ENCODE measurements at places on chromosomes 7 and 10.

GRCh38 chr10:8229153-8229552 is 174.7 kb downstream of the GATA3 start:
- DNase-seq = no peak

DNA sequence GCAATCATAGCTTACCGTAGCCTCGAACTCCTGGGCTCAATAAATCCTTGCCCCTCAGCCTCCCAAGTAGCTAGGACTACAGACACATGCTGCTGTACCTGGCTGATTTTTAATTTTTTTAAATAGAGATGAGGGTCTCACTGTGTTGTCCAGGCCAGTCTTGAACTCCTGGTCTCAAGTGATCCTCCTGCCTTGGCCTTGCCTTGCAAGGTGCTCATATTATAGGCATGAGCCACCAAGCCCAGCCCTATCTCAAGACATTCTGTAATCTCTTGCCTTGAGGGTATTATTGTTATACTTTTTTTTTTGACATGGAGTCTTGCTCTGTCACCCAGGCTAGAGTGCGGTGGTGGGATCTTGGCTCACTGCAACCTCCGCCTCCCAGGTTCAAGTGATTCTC is 86.6 kb downstream of the PHTF2 start:
- no peak for DNase-seq

DNA sequence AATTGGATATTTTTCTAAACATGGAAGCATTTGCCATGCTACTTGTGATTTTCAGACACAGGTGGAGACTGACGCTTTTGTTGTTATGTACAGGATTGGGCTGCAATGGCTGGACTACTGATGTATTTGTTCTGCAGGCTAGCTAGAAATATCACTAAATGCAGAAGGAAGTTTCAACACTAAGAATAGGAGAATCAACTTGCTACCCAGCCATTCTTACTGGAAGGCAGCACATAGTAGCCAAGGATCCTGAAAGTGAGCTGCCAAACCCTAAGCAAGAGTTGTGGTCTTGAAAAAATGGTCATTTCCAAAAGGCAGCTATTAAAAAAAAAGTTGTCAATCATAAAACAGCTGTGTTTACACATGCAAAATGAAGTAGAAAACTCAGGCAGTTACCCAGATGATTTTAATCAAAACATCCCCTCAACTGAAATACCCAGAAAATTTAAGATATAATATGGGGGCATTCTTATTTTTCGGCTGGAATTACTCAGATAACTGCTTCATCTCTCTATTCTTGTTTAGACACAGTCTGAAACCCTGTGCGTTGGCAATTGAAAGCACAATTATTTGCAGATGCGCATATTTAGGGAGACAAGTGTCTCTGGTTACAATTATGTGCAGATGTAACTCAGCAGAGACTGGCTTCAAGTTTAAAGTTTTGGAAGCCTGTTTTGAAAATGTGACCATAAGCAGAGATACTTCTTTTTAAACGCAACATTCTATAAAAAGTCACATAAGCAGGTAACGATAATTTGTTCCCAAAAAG is 31.2 kb downstream of the GFRA1 start:
- no peak for DNase-seq

GRCh38 chr10:110401401-110402076 is 96.2 kb upstream of the DUSP5 start:
- no peak for DNase-seq

DNA sequence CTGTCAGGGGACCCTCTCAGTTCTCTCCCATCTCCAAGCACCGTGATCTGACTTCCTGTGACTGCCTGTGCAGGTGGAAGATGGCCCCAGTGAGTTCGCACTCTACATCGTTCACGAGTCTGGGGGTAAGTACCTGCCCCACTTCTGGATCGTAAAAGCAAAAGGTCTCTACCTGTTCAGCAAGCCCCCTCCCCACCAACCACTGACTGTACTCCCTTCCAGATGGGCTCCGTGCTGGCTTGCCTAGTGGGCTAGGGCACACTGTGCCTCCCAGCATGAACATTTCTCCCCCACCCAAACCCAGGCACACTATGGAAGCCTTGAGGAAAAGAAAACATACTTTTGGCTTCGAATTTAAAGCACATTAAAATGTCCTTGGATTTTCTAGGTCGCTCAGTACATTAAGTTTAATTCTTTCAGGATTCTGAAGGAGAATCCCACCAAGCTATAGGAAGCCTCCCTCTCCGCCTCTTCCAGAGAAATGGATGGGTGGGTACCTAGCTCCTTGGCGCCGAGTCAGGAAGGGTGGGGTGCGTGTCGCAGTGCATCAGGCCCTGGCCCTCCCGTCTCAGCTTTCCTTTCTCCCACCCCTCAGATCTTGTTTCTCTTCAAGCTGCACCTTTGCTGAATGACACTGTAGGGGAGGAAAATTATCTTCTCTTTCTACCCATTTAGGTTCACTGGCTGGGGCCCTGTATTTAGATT is 11.0 kb upstream of the ZNF22 start:
- no peak for DNase-seq

DNA sequence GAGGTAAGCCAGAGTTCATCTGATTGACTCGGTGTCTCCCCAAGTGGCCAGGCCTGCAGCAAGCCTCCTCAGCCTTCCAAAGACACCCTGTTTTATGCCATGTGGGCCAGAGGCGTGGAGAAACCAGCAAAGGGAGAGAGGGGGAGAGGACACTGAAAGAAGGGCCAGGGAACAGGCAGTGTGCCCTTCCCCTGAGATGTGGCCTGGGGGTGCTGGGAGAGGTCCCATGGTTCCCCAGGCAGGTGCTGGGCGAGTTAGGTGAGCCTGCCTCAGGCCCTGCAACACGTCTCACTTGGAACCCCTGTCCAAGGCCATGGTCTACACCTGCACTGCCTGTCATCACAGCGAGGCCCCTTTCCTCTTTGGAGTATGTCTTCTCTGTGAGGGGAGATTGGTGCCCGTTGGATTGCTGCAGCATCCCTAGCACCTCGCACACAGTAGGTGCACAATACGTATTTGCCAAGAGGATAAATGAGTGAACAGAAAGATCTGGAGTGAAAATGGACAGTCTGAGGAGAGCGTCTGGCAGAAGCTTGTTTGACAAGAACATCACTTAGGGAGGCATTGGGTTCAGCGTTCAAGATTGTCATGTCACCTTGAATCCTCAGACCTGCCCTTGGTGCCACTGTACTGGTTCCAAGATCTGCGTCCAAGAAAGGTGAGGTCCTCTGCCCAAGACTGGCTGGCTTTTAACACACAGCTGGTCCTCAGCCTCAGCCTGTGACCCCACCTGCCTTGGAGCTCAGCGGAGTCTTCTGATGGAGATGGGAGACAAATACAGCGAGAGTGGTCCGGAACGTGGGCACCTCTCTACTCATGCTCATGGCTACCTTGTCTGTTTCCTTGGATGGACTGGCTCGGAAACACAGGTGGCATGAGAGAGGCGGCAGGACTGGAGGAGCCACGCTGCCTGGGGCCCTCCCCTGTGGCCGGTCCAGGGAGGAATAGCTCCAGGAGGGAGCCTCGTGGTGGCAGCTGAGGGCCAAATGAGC is 39.8 kb upstream of the NUB1 start:
- DNase-seq = no peak

DNA sequence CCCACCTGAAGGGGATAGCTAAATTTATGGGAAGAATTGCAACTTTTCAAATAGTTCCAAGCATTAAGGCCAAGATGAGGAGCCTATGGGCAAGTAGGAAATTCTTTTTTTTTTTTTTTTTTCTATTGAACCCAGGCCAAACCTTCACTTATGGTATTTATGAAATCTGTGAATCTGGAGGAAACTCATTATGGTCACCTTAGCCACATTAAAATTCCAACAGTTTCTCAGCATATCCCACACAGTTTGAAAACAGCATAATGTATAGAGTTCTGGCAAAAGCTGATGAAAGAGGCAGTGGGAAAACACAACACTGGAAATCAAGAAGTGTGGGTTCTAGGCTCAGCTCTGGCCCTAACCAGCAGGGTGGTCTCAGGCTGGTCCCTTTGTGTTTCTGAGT is 236.9 kb downstream of the PTEN start:
- no peak for DNase-seq

GRCh38 chr10:13308096-13308495 is 8.2 kb upstream of the PHYH start:
- DNase-seq = no peak

- DNase-seq = no peak
Measured at GRCh38 chr10:88982366-88982765, 8.2 kb upstream of the FAS start.

DNA sequence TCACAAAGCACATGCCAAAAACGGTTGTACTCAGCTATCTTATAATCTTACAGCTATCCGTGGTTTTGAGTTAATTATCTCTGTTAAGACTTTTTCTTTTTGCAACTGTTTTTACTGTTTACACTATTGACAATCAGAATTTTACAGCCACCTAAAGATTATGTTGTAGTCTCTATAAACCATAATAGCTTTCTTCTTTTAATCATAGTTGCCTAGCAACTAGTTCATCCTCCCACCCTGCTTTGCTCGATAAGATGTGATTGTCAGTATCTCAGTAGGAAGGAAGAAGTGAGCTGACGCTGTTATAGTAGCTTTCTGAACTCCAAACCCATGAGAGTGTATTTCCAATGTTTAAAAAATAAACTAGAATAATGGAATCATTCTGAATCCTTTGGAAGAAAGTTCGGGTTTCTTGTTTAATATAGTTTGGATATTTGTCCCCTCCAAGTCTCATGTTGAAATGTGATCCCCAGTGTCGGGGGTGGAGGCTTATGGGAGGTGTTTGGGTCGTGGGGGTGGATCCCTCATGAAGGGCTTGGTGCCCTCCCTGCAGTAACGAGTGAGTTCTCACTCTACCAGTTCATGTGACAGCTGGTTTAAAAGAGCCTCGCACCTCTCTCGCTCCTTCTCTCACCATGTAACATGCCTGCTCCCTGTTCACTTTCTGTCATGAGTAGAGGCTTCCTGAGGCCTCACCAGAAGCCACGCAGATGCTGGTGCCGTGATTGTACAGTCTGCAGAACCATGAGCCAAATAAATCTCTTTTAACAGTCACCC is 68.1 kb downstream of the SVOPL start:
- DNase-seq = no peak

DNA sequence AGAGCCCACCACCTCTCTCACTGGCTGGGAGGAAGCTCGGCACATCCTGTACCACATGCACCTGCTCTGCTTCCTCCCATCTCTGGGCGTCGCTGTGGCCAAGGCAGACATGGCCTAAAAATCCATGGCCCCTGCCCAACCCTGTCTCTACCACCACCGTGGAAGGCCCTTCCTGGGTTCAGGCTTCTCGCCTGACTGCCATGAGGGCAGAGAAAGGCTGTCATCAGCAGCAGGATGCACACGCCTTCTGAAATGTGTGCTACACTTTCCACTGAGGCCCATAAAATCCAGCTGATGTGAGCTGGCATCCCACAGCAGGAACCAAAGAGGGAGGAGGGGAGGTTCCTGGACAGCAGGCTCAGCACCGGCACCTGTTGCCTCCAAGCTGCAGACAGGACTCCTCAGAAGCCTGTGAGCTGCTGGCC is 93.4 kb downstream of the PTPRN2 start:
- DNase-seq = peak; percentile 2

GRCh38 chr10:61752111-61753011 is 89.6 kb downstream of the CABCOCO1 start:
- DNase-seq = no peak

- no peak for DNase-seq
Measured at GRCh38 chr7:25628446-25628845, 400.2 kb upstream of the NPVF start.

GRCh38 chr10:91317541-91317940 is 92.6 kb upstream of the HECTD2 start:
- no peak for DNase-seq
